ENCODE measurements at places on chromosomes 5 and 9. TPM values are rescaled to one million over a fixed set of nuclear protein-coding genes. Genes with fewer than 3 reads are reported as not detected.

Gene ORM2
- total RNA-seq, result not detected

Gene GABBR2
- 10.2 TPM for total RNA-seq

Gene IL13
- not detected for total RNA-seq

Gene BHMT2
- total RNA-seq, result 6.2 TPM

Measured in dermis microvascular lymphatic vessel endothelial cell (primary cell).